Pons (tissue), 1 donor: ENCODE measurements at places on chromosomes 6 and 20.

- peak; percentile 95 for DNase-seq
Measured at GRCh38 chr6:46606338-46606737, 46.3 kb downstream of the CYP39A1 start.

GRCh38 chr6:84868149-84868548, 103.8 kb upstream of the TBX18 start:
- no peak for DNase-seq

- DNase-seq, result no peak
Measured at GRCh38 chr6:143478479-143479062, 28.0 kb downstream of the PEX3 start.

DNA sequence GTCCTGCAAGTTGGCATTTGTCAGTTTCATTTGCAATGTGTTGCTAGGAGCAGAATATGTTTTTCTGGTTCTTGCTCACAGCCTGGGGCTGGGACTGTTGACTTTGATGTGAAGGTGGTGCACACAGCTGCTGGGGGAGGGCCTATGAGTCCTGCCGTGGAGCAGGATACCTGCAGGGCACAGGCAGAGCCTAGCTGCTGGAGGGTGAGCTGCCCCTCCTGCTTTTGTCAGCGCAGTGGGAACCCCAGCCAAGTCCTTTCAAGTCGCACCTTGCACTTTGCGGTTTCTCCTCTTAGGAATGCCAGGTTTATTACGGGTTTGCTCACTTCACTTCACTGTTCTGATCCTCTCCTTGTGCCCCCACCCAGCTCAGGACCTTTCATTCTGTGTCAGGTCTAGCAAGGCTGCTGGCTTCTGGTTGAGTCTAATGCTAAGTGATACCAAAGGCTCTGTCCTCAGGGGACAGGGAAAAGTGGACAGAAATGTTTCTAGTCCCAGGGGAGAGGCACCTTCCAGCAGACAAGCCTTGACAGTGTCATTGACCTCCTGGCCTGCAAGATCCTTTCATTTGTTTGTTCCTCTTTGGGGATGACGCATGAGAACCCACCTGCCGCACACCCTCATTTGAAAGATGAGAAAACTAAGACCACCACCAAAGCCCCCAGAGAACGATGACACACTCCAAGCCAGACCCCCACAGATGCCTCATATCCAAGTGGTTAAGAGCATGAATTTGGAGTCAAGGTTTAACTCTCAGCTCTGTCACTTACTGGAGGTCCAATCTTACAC, 2.7 kb upstream of the SPO11 start:
- DNase-seq, result no peak

DNA sequence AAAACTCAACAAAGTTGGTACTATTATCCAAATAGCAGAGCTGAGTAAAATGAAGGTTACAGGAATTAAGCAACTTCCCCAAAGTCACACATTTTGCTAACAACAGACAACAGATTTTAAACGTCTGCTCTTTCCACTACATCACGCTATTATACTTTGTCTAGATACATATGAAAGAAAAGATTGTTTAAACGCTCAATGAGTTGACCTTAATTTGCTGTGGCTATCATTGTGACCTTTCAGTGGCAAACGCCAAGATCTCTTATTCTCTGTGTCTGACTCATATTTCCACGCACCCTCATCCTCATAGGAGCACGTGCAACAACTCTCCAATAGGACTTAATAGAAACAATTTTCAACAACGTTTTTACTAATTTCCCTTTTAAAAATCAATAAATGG, 540.1 kb downstream of the MAFB start:
- no peak for DNase-seq

- no peak for DNase-seq
Measured at GRCh38 chr6:113276601-113277000, 580.5 kb upstream of the MARCKS start.

DNA sequence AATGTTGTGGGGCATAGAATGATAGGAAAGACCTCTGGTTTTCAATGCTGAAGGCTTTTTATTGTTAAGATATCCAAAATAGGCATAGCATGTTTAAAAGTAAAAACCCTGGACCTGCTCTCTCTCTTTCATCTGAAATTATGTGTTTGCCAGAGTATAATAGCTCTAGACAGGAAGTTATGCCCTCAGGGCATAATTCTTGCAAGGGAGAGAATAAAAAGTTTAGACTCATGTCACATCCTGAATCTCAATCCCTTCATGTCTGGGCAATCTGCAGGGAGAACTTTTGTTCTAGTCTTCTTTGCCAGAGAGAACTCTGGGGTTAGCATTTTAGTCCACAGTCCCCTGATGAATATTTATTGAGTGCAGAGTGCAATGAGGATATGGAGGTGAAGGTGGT, 297.3 kb upstream of the FLRT3 start:
- no peak for DNase-seq

GRCh38 chr6:170067923-170068360, 222.9 kb downstream of the DLL1 start:
- DNase-seq, result no peak

GRCh38 chr6:73923905-73924485, 228.0 kb downstream of the CD109 start:
- no peak for DNase-seq

- no peak for DNase-seq
Measured at GRCh38 chr6:151914484-151914883, 107.0 kb downstream of the ESR1 start.

- no peak for DNase-seq
Measured at GRCh38 chr6:155400654-155400965, 55.0 kb downstream of the NOX3 start.

DNA sequence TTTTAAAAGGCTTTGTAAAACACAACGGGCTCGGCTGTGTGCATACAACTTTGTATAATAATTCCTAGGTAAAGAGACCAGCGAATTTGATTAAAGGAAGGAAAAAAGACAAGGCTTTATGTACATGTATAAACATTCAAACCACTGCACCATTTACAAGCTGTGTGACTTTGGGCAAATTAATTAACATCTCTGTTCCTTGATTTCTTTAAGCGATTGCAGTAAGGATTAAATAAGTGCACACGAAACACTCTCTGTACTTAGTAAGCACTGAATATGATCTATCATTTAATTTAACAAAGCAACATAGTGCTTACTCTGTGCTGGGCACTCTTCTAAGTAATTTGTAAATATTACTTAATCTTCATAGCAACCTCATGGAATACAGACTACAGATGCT, 19.5 kb upstream of the OCSTAMP start:
- no peak for DNase-seq

DNA sequence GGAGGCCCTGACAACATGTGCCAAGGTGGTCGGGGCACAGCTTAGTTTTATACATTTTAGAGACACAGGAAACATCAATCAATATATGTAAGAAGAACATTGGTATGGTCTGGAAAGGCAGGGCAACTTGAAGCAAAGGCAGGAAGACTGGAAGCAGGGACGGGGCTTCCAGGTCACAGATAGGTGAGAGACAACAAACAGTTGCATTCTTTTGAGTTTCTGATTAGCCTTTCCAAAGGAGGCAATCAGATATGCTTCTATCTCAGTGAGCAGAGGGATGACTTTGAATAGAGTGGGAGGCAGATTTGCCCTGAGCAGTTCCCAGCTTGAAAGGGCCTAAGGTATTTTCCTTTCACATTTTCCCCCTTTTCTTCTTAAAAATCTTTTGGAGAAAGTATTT, 311.0 kb upstream of the RGS17 start:
- DNase-seq, result no peak

DNA sequence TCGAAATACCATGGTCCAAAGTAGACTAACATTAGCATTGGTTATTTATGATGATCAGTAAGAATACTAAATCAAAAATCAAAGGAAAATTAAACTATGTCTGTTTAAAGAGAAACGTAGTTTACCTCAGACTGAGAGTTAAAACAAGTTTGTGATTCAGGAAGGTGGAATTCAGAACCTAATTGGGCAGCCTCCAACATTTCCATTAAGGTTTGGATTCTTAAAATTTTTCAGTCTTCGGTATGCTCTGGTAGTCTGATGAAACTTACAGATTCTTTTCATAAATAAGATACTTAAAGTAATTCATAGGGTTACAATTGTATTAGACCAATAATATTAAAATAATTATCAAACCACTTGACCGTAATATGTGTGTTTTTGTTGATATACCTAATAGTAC, 18.6 kb downstream of the HFE start:
- no peak for DNase-seq

DNA sequence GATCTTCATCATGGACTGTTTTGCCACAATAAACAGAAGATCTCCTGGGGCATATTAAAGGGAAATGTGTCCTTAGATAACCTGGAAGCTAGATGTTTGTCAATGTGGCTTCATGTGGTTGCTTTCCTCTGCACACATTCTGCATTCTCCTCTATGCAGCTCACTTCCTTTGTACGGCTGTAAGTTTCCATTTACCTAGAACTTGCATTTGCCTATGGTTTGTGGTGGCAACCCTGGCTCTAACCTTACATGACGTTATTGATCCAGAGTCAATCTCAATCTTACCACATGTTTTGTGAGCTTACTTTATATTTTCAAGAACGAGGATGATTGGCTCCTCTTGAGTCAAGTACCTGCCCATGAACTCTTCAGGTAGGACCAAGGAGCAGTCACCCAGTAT, 863.1 kb downstream of the MAFB start:
- DNase-seq, result no peak

- DNase-seq, result no peak
Measured at GRCh38 chr6:7151381-7151780, 43.6 kb downstream of the RREB1 start.

GRCh38 chr20:3262566-3262965, 23.6 kb upstream of the SLC4A11 start:
- no peak for DNase-seq

GRCh38 chr6:111743862-111744692, 129.2 kb downstream of the FYN start:
- DNase-seq, result peak; percentile 92

GRCh38 chr20:18254615-18255014, 33.7 kb upstream of the ZNF133 start:
- no peak for DNase-seq

DNA sequence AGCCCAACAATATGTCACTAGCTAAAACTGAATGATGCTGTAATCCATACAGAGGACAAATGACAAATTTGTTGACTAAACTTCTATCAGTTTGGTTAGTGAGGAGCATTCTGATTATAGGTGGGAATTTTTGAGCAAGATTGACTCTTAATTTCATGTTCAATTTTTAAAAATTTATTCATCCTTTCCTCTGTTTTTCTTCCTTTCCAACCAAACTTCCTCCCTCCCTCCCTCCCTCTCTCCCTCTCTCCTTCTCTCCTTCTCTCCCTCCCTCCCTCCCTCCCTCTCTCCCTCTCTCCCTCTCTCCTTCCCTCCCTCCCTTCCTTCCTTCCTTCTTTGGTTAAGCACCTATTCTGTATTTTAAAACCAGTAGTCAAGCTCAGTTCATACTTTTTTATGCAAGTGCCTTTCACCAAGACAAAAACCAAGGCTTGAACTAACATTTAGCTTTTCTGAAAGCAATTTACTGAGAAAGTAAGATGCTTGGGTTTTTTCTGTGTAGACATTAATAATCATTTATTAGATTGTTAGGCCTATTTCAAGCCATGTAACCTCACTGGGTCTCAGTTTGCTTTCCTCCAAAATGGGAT, 112.3 kb downstream of the TSHZ2 start:
- DNase-seq, result no peak

- peak; percentile 56 for DNase-seq
Measured at GRCh38 chr6:122609881-122610689, at the start of gene PKIB. Gene PKIB, plus strand, starts transcription at chr6:122610405. Its CDS starts 107,390 bp downstream, at chr6:122717795.

DNA sequence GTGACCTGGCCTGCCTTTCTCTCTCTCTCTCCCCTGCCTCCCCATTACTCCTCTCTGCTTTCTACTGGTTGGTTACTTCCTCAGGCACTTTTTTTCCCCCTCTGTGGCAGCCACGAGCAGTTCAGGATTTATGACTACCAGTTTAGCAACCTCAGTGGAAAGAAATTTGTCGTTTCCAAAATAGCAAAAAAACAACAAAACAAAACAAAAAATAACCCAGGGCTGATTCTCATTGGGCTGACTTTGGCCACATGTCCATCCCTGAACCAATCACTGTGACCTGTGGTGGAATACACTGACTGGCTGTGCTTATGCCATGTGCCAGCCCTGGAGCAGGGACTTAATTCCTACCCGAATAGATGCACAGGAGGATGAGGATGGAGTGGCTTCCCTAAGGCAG, 137.4 kb downstream of the TFAP2C start:
- DNase-seq, result no peak

DNA sequence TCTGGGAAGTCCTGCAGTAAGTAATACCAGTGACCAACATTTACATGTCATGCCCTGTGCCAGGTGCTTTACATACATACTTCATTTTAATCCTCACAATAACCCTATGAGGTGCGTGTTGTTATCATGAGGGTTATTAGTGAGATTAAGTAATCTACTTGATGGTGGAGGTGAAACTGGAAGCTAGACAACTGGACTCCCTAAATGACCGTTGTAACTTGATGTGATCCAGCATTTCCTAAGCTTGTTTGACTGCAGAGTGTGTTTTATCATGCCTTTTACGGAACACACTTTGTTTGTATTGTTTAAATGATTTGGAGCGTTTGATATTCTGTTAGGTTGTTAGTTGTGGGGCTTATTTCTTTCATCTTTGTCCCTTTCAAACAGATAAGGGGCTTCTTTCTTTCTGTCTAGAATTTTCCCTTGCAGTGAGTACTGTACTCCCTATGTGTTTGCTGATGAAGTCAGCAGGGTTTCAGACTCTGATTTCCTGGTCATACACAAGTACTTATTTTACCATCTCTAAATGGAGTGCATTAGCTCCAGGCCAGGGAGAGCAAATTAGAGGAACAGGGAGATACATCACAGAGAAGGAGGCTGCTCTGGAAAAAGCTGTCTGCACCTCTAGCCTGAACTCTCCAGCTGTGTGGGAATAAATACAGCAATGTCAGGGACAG, 29.7 kb downstream of the CHMP4B start:
- peak; percentile 37 for DNase-seq

DNA sequence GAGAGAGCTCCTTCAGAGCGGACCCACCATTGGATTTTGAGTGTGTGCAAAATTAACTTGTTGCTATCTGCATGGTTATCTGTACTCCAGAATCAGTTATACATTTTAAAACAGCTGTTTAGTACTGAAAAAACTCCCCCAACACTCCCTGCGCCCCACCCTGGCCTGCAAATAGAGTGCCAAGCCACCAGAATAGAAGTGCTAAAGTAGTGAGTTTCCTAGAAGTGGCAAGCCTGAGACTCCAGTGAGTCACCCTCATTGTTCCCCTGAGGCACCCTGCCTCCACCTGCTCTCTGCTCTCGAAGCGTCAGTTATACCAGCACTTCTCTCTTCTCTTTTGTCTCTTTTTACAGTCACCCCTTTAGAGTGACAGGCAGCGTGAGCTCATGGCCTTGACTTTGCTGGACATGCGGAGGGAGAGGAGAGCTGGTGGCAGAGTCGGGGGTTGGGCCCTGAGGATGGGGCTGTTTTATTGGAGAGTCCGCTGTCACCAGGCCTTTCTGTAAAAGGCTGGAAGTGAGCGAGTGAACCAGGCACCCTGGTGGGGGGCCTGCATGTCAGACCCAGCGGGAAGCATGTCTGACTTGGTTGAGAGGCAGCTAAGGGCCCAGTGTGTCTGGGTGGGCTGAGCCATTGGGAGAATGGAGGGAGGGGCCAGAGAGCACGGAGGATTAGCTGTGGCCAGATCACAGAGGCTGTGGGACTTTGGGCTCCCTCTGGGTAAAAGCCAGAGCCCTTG, 10.4 kb downstream of the IGF2R start:
- no peak for DNase-seq

GRCh38 chr6:52674666-52675065, 3.8 kb downstream of the TMEM14A start:
- no peak for DNase-seq

GRCh38 chr20:41369673-41370072, 3.1 kb upstream of the EMILIN3 start:
- DNase-seq, result no peak
